ENCODE measurements at places on chromosomes 7 and 10.

GRCh38 chr10:14930610-14931009 is 23.3 kb downstream of the DCLRE1C start:
- no peak for DNase-seq

GRCh38 chr10:32932225-32932729 is 25.8 kb downstream of the ITGB1 start:
- DNase-seq, result no peak

- no peak for DNase-seq
Observed at GRCh38 chr10:10120671-10121070, 897.0 kb upstream of the CELF2 start.

DNA sequence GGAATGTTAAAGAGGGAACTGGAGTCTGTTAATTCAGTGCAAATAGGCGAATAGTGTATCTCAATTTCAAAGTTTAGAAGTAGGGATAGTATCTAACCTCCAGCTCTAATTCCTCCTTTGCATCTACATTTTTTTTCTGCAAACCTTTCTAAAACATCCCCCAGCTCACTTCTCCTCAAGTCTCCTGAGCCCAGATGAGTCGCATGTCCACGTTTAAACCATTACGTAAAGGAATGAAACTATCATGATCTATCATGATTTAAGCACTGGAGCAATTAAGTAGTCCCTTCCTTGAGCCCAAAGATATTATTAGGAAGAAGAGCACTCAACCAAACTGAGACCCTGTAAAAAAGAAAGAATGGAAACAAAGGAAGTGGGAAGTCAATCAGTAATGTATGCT is 29.9 kb downstream of the GPR22 start:
- DNase-seq, result no peak

- DNase-seq, result no peak
Observed at GRCh38 chr7:100890653-100891567, 1.4 kb upstream of the UFSP1 start.

GRCh38 chr7:36283181-36283580 is 106.5 kb upstream of the ANLN start:
- no peak for DNase-seq

DNA sequence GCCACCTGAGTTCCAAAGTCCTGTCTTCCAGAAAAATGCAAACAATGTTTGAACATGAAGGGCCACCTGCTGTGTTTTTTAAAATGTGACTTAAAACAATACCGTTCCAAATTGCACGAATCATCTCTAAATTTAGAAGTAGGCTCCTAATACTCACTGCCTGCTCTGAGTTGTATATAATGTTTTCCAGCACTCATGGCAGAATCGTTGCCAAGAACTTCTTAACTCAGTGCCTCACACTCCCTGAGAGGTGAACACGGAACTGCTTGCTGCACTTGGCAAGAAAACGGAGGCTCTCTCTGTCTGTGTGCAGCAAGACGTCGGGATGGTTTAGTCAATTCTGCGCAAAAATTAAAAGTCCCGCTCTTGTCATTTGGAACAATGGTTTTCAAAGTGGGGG is 757.3 kb upstream of the AUTS2 start:
- DNase-seq, result no peak

DNA sequence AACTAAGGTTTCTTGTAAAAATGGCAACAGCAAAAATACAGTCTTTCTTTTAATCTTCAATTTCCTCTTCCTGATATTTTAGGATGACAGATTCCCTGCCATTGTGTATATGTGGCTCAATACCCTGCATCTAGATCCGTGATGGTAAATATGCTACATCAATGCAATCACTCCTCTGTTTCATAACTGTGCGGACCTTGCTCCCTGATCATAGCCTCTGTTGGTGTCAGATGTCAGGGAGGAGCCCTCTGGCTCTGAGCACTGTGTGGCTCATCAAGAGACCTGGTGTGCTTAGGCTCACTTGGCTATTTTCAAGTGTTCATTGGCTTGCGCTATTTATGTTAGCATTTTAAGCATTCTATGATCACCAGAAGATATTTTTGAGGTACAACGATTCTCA is 33.0 kb upstream of the AGR3 start:
- no peak for DNase-seq

- DNase-seq, result no peak
Observed at GRCh38 chr7:116153050-116153449, 57.3 kb upstream of the TES start.

GRCh38 chr10:77325233-77325537 is 312.4 kb downstream of the KCNMA1 start:
- DNase-seq, result no peak

DNA sequence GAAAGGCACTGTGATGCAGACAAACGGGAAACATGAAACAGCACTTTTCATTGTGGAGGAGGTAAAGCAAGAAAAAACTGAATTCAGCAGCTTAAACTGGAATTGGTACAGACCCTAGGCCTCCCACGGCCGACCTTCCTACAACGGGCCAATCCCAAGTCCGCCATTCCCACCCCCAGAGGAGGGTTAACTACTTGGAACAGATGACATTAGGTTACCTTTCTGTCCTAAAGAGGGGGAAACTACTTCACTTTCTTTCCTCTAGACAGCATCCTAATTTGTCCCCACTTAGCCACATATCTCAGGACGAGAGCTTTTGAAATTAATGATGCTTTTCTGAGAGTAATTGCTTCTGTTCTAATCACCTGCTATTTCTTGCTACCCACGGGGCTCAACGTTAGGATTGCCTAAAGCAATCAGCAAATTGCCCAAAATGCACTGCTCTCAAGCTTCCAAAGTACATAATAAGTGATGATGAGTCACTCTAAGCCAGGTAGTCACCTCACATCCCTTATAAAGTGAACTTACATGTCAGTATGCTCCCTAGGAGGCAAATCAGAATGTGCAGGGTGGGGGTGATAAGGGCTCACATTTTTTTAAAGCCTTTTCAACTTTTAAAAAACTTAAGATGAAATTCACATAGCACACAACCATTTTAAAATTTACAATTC is 36.7 kb downstream of the LSM5 start:
- no peak for DNase-seq

DNA sequence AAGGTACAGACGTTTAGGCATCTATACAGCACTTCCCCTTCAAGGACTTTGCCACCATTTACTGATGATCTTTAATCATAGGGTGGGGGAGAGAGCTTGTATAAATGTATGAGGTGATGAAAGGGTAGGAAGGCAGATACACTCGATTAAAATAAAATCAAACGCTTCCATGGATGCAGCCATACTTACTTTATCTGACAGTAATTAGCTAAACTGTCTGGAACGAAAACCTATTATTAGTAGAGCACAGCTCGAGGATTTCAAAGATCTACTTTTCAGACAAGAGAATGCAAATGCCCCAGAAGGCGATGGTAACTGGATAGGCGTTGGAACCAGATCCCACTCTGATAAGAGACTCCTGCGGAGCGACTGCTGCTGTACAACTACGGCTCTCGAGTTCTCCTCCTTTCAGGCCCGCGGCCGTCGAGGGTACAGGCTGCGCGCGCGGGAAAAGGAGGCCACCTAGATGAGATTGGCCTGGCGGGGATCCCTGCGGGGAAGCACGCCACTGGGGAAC is 3.1 kb upstream of the NKX2-3 start:
- no peak for DNase-seq

GRCh38 chr7:44881610-44882009 is 3.7 kb downstream of the PURB start:
- no peak for DNase-seq

GRCh38 chr7:112492186-112492585 is 11.4 kb downstream of the LSMEM1 start:
- no peak for DNase-seq

- DNase-seq, result no peak
Observed at GRCh38 chr10:28774051-28774995, 97.0 kb downstream of the BAMBI start.

DNA sequence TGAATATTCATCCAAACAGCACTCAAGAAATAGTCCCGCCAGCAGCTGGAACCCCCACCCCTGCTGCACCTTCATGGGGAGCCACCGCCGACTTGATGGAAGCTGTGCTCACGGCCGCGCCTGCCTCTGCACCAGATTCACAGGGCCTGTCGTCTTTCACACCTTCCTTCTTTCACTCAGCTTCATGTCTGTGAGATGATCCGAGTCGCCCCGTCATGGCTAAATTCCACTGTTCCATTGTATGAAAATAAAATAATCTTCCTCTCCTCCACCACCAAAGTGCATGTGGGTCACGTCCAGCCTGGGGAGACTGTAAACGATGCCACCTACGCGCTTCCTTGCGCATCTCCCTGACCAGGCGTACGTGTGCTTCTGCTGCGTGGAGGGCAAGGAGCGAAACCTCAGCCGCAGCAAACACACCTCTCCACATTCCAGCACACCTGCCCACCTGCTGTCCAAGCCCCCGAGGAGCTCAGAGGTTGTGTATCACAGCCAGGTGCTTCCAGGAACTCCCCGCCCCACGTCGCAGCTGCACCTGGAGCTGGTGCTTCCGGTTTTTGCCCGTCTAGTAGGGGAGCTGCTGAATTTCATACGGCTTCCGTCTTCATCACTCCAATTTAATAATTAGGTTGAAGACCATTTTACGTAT is 137.0 kb downstream of the PTPRN2 start:
- no peak for DNase-seq

DNA sequence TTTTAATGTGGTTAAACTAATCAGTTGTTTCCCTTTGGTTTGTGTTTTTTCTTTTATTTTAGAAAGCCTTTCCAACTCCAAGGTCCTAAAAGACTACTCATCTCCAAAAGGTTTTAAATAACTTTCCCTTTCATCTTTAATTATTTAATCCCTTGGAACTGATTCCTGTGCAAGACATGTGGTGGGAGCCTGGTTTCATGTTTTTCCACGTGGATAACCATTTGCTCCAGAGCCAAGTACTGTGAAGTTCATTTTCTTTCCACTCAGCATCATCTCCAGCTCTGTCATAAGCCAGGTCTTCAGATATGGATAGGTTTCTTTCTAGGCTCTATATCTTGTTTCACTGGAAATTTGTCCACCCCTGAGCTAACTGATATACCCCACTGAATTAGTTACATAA is 16.7 kb downstream of the PPP1R3C start:
- DNase-seq, result no peak

DNA sequence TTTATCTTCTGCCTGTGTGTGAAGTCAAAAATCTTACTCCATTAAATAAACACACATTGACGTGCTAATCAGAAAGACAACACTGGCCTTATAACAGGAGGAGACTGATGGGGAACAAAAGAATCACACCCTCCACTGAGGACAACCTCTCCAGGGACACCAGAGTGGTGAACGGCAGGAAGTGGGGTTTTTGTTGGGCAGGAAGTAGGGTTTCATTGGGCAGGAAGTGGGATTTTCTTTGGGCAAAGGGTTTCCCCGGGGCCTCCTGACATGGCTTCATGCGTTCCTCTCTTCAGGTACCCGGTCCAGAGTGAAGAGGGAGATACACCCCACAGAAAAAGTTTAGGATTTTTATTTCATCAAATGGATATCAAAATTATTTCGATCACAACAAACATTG is 30.6 kb downstream of the ADARB2 start:
- no peak for DNase-seq

- no peak for DNase-seq
Observed at GRCh38 chr10:79241990-79242619, 105.2 kb upstream of the PPIF start.

GRCh38 chr7:87648316-87648715 is 20.1 kb downstream of the RUNDC3B start:
- DNase-seq, result no peak
